ENCODE measurements at places on chromosomes 7 and 10.

GRCh38 chr7:8391353-8392062 is 41.9 kb upstream of the NXPH1 start:
- DNase-seq = no peak

DNA sequence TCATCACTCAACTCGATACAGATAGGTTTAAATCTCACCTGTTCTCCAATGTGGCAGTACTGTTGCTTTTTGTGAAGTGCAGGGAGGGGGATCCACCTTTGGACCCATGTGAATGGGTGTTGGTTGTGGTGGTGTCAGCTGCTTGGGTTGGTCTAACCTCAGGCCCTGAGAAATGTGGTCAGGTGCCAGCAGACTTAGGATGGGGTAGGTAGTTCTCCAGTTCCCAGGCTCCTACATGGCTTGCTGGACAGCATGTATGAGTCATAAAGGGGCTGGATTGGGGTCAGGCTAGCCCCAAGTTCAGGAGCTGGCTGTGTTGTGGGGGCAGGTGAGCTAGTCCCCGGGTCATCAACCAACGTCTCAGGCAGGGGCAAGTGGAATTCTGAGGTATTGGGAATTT is 472.6 kb upstream of the CNTNAP2 start:
- no peak for DNase-seq

GRCh38 chr10:31353574-31353973 is 34.6 kb downstream of the ZEB1 start:
- DNase-seq = no peak

GRCh38 chr10:99123851-99124250 is 111.8 kb downstream of the HPSE2 start:
- no peak for DNase-seq

DNA sequence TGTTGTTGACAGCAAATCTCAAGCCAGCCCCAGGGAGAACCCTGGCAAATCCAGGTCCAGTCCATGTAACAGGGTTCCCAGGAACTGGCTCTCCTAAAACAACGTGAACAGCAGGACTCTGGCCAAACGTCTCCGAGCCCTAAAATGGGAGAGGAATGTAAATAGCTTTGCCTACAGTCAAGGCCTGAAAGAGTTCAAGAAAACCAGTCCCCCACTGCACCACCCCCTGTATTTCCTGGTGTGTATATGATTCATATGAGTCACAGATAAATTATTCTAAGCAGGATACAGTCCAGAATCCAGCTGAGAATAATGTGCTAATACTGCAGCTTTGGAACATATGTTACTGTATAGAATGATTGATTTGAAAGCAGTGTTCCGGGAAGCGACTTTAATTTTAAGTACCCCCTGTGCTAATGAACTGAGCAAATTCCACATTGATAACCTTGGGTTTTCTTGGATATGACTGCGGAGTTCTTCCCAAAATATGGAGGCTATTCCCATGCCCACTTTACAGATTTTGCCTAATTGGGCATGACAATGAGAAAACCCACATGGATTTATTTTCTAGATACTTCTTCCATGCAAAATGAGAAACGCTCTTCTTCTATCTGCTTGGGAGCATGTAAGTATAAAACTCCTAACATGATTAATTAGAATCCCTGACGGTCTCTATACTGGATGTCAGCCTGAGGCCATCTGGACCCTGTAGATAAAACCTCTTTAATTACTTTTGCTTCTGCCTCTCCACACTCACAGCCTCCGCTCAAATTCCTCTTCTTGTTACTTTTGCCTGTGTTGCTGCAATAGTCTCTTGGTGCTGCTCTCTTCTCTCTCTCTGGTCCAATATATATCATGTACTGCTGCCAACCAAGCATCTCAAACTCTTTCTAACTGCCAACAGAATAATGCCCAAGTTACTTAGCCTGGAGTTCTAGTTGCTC is 50.2 kb downstream of the LAMB4 start:
- DNase-seq = no peak

- DNase-seq = no peak
Observed at GRCh38 chr10:47058032-47058702, 146.9 kb downstream of the PTPN20 start.

Data from NCI-H2029 treated with DMSO at 0.1 percent for 48 hours (cell line).